ENCODE measurements at places on chromosomes 11 and 22. TPM values are rescaled to one million over a fixed set of nuclear protein-coding genes. Genes with fewer than 3 reads are reported as not detected.

- DNase-seq, result peak; percentile 75
Observed at GRCh38 chr11:65298655-65299179, 15.9 kb upstream of the CDC42EP2 start.

GRCh38 chr22:24506802-24507438 lies 11.8 kb downstream of the UPB1 start:
- no peak for DNase-seq

DNA sequence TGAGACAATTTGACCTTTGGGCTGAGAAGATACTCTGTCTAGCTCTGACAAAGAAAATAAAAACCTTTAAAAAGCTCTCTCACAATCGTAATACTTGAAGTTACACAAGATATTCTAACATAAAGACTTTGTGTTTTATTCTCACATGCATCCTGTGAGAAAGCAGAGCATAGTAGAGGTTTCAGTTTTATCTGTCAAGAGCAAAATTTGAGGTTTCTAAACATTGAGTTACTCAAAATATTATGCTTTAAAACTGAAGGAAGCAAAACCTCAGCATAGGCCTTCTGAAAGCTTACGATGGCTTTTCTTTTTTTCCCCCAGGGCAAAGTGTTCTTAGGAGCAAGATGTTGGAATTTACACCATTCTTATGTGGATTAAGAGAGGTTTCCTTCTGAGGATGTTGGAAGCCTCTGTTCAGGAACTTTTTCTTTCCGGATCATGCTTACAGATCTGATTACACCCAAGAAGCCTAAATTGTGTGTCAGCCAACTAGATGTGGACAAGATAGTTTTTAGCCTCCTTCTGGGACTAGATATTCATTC lies 15.0 kb upstream of the OR51M1 start:
- no peak for DNase-seq

- DNase-seq, result peak; percentile 89
Observed at GRCh38 chr11:12163181-12163941, 53.0 kb downstream of the MICAL2 start.

DNA sequence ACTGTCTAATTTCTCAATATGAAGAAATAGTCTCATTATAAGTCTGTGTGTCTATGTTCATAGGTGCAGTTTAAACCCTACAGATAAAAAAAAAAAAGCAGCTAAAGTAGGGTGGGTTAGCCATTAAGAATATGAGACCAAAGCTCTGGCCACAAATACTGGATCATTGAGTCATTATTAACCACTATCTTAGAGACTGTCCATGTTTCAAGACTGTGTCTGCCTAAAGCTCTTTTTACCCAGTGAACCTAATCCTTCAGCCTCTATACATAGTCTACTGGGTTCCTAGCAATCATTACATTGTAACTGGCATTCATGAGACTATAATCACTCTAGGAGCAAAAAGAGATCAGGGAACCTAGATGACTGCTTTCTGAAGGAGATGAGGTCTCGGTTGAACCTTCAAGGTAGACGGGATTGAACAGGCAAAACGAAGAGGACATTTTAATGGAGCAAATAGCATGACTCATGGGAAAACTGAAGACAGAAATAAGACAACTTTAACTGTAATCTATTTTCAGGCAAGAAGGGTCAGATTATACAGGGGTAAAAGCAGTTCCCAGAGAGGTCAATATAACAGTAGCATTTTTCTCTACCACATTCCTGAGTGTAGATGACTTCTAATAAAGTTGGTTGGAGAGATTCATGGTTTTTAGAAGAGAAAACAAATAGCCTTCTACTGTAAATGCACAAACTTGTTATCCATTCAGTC lies 64.0 kb upstream of the FIBIN start:
- DNase-seq, result no peak

DNA sequence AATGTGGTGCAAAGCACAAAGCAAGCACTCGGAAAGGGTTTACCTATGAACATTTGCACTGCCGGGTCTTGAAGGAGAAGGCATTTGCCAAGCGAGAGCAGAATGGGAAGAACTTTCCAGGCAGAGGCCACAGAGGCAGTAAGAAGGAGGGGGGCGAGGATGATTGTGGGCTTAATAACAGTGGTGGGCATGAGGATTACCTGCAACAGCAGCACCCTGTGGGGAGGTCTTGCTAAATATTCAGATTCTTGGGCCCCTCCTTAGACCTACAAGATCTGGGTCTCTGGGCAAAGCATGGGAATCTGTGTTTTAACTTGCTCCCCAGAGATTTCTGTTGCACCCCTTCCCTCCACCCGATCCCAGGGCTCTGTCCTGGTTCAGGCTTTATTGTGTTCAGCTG lies 75.1 kb upstream of the ZBED5 start:
- DNase-seq, result no peak

GRCh38 chr11:128497061-128497775 lies 90.1 kb downstream of the ETS1 start:
- no peak for DNase-seq

DNA sequence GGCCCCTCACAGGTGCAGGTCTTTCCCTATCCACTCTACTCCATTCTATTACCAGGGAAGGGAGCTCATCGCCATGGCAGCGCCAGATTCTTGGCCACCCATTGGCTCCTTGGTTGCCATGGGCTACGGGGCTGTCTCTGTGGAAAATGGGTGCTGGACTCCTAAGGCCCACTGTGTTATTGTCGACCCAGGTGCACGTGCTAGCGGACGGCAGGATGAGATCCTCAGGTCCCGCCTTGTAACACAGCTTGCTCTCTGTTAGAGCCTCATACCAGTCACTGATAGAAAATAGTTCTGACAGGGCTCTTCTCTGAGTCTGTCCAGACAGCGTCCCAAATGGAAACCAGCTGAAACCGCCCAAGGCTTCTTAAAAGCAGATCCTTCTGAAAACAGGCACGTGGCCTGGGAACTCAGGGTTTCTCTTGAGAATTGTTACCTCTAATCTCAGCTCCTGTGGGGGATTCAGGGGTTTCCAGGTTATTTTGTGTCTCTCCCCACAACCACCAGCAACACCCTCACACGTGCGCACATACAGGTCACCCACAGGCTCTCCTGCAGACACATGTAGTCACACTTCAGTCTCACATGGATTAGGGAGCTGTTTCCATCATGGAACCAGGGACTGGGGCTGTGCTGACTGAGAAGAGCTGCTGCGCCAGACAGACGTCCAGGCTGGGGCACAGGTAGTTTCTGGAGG lies 1.5 kb downstream of the TUB start:
- DNase-seq, result peak; percentile 38

DNA sequence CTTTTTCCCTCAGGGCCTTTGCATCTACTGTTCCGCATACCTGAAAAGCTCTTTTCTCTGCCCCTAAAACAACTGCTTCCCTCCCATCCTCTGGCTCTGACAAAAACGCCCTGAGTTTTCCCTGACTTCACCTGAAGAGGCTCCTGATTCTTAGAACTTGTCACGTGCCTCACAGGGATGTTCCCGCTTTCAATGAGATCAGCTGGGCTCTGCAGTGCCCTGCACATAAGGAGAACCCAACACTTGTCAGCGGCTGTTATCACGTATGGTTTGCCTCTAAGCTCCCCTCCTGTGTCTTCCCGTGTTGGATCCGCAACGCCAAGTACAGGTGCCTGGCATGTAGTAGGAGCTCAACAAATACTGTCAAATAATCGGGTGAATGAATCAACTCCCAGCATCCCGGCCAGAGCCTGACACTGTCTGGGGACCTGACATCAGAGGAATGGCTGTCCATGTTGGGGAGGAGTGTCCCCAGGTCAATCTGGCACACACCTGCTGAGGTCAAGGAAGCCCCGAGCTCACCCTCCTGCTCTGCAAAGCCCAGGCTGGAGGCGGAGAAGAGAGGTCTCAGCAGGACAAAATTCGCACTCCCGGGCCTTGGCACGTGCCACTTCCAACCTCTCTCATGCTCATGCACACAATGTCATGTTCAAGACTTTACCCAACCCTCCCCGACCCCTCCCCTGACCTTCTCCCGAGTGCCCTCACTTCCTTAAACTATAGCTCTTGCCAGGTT lies 4.2 kb upstream of the GRK2 start:
- peak; percentile 74 for DNase-seq

DNA sequence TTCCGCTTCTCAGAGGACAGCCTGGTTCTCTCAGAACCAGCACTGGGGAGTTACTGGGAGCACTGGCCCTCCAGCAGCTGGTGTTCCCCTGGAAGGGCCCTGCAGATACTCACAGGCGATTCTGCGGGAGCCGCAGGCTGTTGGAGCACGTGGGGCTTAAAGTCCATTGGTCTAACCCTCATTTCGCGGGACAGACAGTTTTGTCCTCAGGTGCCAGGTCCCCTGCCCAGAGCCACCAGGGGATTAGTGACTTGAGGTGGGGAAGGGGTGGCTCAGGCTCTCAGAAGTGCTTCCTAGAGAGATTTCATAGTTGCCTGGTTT lies 53.9 kb downstream of the CACNA1I start:
- DNase-seq, result no peak

DNA sequence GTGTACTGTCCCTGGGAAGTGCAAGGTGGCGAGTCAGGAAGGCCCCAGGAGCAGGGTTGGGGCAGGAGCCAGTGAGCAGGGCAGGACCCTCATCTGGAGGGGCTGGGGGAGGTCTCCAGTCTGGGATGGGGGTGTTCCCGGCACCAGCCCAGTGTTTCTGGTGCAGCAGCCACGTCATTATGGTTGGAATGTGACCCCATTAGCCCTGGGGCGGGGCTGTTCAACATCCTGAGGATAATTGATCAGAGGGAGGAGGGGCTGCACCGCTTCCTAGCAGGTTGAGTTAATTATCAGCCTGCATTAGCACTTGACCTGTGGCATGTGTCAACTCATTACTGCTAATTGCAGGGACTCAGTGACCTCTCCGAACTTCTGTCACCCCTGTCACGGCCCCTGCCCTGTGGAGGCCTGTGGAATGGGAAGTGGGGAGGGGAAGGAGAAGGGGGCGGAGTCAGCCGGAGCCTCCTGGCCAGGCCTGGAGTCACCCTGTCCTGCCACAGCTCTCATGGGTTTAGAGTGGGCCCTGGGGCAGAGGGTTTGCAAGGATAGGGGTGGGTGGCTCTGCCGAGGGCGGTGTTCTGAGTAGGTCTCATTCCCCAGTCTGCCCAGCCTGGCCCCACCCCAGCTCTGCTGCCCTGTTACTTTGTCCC lies 52.8 kb upstream of the CCDC188 start:
- no peak for DNase-seq

GRCh38 chr22:17860220-17860965 lies 86.1 kb upstream of the BID start:
- no peak for DNase-seq

DNA sequence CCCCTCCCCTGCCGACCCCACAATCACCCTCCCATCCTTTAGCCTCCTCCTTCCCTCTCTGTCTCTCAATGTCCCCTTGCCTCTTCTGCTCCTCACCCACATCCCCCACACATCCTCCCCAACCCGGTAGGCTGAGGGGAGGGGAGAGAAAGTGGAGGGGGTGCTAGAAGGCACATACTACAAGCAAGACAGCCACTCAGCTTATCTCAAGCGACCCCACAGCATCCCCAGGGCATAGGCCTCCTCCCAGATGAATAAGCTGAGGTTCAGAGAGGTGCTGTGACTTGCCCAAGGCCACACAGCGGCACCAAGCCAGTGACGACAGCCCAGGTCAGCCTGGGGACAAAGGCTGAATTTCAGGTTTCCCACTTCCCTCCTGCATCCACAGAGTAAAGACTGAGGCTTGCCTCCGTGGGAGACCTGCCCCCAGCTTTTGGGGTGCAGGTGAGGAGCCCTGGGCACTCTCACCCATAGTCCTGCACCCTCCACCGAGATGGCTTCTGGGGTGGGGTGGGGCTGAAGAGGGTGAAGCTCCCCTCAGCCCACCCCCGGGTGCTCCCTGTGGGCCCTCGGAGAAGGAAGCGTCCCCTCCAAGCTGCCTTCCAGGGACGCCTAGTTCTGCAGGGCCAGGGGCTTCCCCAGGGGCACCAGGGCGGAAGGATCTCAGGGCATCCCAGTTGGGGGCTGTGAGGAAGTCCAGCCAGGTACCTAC lies 511 bp downstream of the RAC2 start:
- no peak for DNase-seq

- DNase-seq, result no peak
Observed at GRCh38 chr11:130550150-130550549, 101.7 kb downstream of the ADAMTS15 start.

GRCh38 chr11:26276798-26277424 lies 55.0 kb upstream of the ANO3 start:
- DNase-seq, result no peak

GRCh38 chr11:118061586-118062125 lies 15.2 kb upstream of the TMPRSS4 start:
- peak; percentile 44 for DNase-seq

GRCh38 chr11:120219232-120219937 lies 8.6 kb downstream of the OAF start:
- no peak for DNase-seq

- peak; percentile 51 for DNase-seq
Observed at GRCh38 chr11:128632141-128632791, 44.9 kb upstream of the ETS1 start.

DNA sequence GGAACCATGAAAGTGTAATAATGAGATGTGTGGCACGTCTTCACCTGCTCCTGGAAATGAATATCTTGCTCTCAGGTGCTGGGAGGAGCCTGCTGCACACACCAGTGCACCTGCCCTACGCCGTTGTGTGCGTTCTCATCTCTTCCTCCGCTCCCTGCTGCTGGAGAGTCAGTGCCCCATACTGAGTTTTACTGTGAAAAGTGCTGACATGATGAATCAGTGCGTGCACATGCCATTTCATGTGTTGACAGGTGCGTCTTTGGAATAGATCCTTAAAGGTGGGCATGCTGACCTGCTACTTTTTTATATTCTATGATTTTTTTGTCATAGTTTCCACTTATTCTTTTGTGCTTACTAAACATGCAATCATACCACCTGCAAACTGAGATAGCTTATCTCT lies 1015.8 kb downstream of the BRD1 start:
- no peak for DNase-seq

DNA sequence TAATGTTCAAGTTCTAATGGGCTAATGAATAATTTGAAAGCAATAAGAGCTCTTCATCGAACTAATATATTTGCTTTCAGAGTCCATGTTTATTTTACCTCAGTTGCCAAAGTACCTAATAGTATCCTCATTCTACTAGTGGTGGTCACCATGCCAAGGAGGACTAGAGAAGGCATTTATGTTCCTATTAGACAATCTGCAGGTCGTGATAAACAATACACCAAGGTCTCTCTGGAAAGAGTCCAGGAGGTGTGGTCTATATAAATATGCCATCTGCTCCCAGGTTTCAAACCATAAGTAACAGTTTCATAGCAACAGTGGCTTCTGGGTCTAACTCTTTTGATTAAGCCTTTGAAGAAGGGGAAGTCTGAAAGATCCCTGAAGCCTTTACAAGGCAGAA lies 42.9 kb downstream of the ARFGAP3 start:
- no peak for DNase-seq

- DNase-seq, result no peak
Observed at GRCh38 chr11:11563200-11563975, 58.4 kb downstream of the GALNT18 start.

GRCh38 chr11:18310800-18311340 lies 11.1 kb downstream of the HPS5 start:
- no peak for DNase-seq

DNA sequence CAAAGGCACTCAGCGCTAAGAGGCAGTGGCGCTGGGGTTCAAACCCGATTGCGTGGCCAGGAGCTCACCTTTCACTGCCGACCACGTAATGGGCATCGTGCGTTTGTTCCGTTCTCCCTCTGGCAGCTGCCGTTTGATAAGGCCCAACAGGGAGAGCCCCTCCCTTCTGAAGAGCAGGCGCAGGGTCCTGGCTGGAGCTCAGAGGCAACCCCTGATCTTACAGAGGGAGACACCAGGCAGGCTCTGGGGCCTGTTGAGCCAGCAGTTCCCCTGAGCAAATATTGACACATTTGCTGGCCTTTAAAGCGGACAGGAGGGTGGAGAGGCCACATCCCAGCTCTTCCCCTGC lies 11.7 kb upstream of the C1QTNF6 start:
- DNase-seq, result no peak

OR8A1 gene
- total RNA-seq, result not detected

GLYATL1 gene
- total RNA-seq, result not detected

MMP7 gene
- total RNA-seq, result 0.42 TPM

MS4A6E gene
- total RNA-seq, result 1.3 TPM

All from aorta (tissue), 5 donors.